ENCODE measurements at places on chromosomes 12 and 14.
A peak's percentile ranks its signal among the peaks of the same experiment; 100 is the strongest.

DNA sequence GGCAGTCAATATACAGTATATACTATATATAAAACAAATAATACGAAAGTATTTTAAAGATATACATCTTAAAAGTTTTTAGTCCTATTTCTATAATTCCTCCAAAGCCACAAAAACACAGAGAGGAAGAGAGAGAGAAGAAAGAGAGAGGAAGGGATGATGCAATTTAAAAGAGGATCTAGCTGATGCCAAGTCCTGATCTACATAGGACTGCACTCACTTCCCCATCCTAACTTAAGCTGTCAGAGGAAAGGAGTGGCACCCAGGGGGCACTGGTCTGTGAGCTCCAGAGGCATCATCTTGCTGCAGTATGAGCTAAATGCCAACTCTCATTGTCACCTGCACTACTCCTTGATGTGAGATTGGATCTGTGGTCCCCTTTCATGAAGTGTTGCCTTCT is 95.8 kb downstream of the C12orf42 start:
- DNase-seq: no peak

- DNase-seq: no peak
Observed at GRCh38 chr14:60508363-60508706, 611 bp upstream of the SIX6 start.

DNA sequence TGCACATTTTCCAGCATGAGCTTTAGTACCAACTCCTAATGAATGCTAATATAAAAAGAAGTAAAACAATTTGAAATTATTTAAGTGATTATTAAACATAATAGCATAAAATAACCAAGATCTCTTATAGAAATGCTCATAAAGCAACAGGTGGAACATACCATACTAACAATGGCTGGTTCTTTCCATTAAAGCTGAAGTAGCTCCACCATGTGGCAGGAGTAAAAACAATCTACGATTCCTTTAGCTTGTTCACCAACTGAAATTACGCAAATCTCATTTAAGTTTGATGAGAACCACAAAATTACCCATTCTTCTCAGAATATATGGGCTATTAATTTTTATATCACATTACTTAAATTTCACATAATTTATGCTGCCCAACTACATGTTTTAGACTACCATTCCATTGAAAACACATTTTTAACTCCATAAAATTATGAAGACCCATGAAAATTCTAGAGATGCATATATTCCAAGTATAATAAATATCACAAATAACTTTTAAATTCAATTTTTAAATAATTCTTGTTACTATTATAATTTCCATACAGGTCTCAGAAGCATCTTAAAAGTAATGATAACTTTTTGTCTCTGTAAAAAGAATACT is 213.6 kb downstream of the DAD1 start:
- DNase-seq: peak; percentile 22

GRCh38 chr12:108691998-108692808 is 39.1 kb downstream of the CORO1C start:
- DNase-seq: no peak

DNA sequence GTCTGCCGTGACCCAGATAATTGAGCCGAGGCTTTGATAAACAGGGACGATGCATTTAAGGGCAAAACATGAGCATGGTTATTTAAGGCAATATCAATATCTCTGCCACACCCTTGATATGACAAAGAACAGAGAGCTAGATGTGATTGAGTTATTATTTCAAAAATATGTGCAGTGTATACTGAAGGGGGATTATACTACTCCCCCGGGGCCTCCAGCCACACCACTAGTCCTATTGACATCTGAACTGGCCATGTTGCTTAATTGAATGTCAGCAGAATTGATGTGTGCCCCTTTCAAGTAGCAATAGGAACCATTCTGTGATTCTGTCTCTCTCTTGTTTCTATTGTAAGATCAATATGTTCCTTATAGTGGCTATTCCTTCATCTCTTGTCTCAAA is 794.8 kb upstream of the SEL1L start:
- no peak for DNase-seq

- DNase-seq: no peak
Observed at GRCh38 chr12:71214511-71215285, 56.9 kb upstream of the TSPAN8 start.

GRCh38 chr14:99551034-99551922 is 52.7 kb downstream of the CCDC85C start:
- DNase-seq: no peak

DNA sequence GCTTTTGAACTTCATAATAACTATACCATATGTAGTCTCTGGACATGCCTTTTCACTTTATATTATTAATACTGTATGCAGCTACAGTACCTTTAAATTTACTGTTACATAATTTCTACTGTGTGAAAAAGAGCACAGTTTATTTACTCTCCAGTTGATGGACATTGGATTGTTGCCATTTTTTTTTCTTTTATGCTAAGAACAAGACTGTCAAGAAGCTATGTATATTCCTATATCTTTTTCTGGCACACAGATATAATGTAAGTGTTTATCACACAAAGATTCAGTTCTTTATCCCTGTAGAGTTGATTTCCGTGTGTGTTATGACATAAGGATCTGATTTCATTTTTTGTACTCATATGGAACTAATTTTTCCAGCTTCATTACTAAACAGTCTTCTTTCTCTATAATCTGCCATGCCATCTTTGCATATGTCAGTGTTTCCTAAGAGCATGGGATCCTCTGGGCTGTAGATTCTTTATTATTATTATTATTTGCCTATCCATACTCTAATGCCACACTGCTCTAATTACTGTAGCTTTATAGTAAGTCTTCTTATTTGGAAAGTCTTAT is 593.0 kb upstream of the ATP2B1 start:
- no peak for DNase-seq

DNA sequence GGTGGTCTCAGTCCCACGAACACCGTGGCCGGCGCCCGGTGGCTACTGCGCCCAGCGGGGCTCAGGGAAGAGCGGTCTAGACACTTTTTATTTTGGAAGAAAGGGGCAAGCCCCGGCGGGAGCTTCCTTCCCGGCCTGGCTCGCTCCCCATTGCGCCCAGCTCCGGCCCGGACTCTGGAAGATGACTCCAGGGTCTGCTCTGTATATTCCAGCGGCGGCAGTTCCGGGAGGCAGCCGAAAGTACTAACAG is 225.1 kb upstream of the CRY1 start:
- DNase-seq: no peak

- no peak for DNase-seq
Observed at GRCh38 chr14:72889366-72889765, 4.5 kb downstream of the DPF3 start.

DNA sequence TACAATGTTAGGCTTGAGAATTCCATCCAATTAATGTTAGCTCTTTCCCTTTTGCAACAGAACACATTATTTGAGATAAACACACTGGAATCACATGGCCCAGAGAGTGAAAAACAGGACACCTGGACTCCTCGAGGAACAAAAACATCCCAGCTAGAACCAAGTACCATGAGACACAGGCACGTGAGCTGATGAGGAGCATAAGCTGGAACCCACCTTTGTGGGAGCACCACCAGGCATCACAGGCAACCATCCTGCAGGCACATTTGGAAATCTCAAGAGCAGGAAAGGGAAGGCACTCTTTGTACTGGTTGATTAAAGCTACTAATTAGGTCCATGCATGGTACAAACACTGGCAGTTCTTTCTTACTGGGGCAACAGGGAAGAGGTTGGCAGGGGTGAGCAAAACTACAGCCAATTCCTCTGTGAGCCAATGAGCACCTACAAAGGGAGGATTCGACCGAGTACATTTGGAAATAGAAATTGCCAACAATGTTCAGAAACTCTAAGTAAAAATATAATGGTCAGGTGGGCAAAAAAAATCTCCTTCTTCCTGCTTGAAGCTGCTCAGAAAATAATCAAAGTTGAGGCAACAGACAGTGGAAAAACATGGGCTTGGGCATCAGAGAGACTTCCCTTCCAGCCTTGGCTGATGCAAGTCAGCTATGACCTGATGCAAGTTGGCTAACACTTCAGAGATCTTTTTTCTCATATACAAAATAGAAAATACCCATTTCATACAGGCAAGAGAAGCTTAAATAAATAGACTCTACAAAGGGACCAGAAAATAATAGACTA is 216.7 kb downstream of the NUAK1 start:
- no peak for DNase-seq

DNA sequence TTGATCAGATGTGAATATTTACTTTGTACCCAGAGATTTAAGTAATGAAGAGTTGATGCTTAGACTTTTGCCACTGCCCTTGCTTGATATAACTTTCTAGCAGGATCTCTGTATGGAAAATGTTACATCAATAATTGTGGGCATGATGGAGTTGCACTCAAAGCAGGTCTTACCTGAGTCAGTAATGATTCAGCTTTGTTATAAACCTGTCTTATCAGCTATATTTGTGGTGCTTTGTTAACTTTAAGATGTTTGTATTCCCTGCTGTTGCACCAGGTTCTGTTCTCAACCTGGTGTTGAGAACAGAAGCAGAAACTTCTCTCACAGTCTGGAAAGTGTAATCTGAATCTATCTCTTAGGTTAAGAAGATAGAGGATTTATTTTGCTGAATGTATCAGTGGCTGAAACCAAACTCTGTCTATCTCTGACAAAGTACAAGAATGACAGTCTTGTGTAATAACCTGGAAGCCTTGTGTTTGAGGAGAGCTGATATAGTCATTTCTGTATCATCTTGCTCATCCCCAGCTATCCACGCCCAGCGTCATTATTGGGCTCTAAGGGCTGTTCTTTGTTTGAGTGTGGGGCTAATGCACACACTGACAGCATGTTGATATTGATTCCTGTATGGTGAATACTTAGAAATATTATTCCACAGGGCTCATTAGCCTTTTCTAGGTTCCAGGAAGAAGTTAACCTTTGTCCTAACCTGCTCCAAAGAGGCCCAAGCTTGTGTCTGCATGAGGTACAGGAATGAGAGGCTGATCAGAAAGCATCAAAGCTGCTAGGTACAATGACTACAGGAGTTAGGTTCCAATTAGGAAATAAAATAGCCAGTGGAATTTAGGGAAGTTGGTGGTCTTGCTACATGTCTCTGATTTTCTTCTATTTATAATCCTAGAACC is 3.6 kb downstream of the AKAP6 start:
- DNase-seq: no peak

GRCh38 chr14:61188978-61189808 is 91.9 kb downstream of the TMEM30B start:
- peak; percentile 6 for DNase-seq

- no peak for DNase-seq
Observed at GRCh38 chr14:35279369-35279768, 12.8 kb upstream of the PSMA6 start.

DNA sequence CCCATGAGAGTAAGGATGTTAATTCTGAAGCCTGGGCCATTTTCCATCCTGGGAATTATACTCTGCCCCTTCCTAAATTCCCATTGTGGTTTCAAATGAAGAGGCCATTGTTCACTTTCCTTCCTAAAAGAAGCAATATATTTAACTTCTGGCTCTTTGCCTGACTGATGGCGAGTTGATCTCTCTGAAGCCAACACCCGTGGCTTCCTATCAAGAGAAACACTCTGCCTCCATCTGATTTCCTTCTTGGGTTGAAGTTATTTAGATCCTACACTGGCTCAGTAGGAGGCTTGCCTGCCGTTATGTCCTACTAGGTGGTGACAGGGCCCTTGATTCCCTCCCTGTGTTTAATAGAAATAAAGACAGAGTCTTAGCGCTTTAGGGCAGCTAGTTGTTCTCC is 97.4 kb downstream of the PRKCH start:
- no peak for DNase-seq

DNA sequence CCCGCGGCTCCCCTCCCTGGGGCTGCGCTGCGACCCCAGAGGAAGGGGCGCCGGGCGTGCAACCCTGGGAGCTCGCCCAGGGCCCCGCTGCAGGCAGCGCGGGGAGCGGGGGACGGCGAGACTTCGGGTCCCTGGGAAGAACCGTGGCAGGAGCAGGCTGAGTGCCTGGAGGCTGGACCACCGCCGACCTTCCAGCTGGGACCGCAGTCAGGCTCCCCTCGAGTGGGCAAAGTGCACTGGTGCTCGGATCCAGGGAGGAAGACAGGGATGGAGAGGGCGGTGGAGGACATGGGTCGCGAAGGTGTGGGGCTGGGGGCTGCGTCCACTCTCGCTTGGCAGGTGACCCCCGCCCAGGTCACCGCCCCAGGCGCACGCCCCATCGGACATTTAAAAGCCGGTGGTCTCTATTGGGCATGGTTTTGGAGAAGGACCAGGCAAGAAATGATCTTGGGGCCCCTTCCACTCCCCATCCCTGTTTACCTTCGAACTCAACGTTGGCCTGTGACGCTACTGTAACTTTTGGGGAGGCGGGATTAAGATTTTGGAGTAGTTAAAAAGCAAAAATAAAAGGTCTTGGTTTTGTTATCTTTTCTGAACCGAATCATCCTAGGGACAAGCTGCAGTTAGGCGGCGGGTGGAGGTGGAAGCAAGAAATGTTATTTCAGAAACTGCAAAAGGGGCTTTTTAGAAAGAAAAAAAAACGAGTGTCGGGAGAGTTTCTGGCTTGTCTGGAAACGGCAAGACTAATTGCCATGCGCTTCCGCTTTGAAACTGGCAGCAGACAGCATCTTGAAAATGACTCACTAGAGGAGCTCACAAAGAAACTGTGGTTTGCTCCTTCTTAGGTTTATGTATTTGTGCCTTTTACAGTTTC is 1.0 kb downstream of the ELK3 start:
- peak; percentile 85 for DNase-seq

DNA sequence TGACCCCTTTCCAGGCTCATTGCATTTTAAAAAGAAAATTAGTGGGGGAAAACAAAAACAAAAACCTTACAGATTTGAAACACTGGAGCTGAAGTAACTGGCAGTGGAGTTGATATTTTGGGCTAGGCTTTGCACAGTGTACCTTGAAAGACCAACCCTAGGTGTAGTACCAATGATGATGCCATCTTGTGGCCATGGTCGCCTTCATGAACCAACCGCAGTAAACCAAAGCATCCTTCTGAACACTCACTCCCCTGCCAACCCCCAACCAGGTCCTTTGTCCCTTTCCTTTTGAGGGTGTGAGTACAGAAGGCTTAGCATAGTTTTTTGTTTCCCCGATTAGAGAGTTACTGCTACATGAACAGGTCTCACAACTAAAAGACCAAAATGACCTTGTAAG is 5.9 kb downstream of the TOMM20L start:
- DNase-seq: peak; percentile 1

GRCh38 chr12:5630726-5631125 is 198.8 kb downstream of the NTF3 start:
- DNase-seq: no peak

DNA sequence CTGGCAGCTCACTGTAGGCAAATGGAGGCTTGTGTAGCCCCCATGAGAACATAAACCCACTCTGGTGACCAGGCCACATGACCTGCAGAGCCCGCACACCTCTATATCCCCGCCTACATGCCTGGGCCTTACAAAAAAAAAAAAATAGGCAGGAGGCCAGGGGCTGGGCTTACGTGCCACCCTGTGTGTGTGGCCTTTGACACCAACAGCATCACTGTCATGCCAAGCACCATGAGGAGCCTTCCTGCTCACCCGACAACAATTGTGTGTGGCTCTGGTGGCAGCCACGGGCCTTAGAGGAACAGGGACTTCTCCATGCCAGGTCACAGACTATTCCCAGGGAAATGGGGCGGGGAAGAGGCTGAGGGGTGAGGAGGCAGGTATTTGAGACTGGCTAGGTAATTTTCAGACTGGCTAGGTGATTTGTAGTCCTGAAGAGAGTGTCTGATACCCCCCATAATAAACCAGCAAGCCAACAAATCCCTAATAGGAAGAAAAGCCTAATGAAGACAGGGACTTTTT is 140.0 kb downstream of the DPF3 start:
- DNase-seq: no peak

Measured in CD4-positive, alpha-beta T cell treated with Interleukin-10 for 1 hour (primary cell).